ENCODE measurements at places on chromosomes 7 and 10.

DNA sequence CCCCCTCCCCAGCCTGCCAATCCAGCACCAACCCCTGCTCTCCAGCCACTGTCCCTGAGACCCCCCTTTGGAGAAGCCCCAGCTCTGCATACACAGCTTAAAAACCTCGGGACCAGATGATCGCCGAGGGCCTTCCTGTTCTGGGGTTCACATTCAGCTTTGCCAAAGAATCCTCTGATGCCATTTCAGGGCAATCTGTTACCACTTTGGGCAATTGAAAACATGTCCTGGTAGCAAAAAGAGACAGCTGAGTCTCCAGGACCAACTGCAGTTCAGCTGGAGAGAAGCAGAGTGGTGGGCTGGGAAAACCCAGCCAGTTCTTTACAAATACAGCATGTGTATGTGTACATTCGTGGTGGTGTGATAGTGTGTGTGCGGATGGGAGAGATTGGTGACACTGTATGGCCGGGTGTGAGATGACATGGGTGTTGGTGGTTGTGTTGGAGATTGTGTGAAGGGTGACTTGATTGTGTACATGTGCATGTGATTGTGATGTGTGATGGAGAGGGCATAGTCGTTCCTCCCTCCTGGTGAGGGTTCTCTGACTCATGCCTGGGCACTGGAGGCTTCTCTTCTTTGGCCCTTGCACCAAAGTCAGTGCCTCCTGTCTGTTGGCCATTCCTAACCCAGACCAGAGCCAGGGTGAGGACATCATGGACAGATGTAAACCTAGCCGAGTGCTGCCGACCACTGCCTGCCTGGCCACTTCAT, 48.5 kb upstream of the AQP1 start:
- no peaks in the 10 kb centered on the region for H3K36me3 ChIP-seq
- H3K27me3 ChIP-seq = no peaks in the 10 kb centered on the region
- H3K4me3 ChIP-seq = no peak overlapping the region
- DNase-seq = no peak
- no peaks in the 10 kb centered on the region for H3K4me1 ChIP-seq

DNA sequence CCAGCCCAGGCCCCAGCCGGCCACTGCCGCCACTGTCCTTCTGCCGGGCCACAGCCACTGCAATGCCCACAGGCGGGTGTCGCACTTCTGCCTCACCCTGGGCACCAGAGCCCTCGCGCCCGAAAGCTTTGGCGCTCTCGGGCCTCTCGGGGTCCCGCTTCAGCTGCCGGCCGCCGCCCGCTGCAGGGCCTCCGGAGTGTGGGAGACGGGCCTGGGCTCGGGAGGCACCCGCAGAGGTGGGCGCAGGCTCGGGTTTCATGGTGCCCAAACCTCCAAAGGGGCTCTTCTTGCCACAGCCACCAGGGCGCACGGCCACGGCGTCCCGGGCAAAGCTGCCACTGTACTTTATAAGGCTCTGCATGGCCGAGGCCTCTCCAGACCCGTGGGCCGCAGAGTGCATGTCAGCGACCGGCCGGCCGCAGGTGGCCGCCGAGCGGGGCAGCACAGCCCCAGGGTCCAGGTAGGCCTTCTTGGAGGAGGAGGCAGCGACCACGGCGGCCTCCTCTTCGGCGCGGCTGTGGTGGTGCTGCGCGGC, 35.9 kb downstream of the TNRC18 start:
- H3K36me3 ChIP-seq = peaks cover 22% of the 10 kb centered on the region
- no peak for DNase-seq
- H3K27ac ChIP-seq = no peak overlapping the region

GRCh38 chr10:21506351-21506750, 19.1 kb downstream of the SKIDA1 start:
- no peak for DNase-seq
- H3K27me3 ChIP-seq = no peaks in the 10 kb centered on the region
- H3K4me1 ChIP-seq = peaks cover 3% of the 10 kb centered on the region
- H3K27ac ChIP-seq = no peak overlapping the region

GRCh38 chr10:44376472-44377099, 8.3 kb downstream of the CXCL12 start:
- H3K4me3 ChIP-seq = no peak overlapping the region
- DNase-seq = no peak
- H3K27ac ChIP-seq = no peak overlapping the region
- no peaks in the 10 kb centered on the region for H3K4me1 ChIP-seq
- H3K27me3 ChIP-seq = no peaks in the 10 kb centered on the region

Data from keratinocyte (primary cell).